ENCODE measurements at places on chromosomes 4 and X.

DNA sequence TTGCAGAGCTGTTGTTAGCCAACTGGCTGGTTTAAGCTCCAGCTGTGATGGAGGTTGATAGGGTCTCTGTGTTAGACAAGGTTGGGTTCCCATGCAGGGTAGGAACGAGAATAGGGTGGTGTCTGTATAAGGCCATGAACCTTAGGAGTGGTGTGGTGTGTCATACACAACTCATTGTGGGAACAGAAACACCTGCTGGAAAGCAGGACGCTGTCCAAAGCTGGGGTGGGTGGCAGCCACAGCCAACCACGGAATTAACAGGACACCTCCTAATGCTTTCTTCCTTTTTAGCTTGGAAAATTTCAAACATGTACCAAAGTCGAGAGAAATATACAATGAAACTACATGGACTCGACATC lies 94.4 kb downstream of the ARHGAP10 start:
- DNase-seq, result no peak

DNA sequence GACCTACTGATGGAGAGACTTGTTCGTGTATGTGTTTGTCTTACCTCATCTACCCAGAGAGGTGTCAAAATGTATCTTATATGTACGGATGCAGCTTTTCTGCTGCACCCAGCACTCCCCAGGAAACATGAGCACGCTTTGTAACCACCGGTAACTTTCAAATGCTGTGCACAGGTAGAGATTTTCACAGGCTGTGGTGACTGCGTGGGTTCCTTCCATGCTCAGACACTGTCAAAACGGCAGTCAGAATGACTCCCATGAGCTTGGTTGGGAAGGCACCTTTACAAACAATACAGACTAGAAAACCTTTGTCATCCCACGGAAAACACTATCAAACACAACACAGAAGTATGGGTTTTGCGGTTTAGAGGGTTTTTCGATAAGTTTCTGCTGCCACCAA lies 28.2 kb downstream of the F11 start:
- DNase-seq, result no peak

- DNase-seq, result no peak
Measured at GRCh38 chrX:23525531-23525930, 141.8 kb upstream of the PRDX4 start.

GRCh38 chrX:47171996-47172395 lies 21.6 kb upstream of the UBA1 start:
- DNase-seq, result no peak

- DNase-seq, result no peak
Measured at GRCh38 chr4:155578726-155579370, 87.8 kb upstream of the GUCY1A1 start.

DNA sequence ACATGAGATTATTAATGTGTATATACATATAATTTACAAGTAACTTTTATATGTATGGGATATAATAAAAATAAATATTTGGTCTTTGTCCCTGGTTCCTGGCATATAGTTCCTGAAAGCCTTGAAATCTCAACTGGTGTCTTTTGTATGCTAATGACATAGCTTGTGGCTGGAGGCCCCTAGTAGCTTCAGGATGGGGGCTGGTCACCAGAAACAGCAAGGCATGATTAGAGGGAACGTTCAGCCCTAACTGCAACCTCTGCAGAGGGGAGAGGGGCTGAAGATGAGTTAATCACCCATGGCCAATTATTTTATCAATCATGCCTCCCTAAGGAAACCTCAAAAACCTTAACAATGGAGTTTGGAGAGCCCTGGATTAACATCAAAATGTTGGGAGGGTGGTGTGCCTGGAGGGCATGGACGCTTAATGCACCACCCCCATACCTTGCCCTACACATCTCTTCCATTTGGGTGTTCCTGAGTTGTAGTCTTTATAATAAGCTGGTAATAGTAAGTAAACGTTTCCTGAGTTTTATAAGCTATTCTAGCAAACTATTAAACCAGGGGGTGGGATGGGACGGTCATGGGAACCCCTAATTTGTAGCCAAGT lies 21.3 kb downstream of the PIN4 start:
- DNase-seq, result no peak

GRCh38 chr4:158829254-158829653 lies 60.4 kb downstream of the FNIP2 start:
- no peak for DNase-seq

- DNase-seq, result no peak
Measured at GRCh38 chr4:29075366-29075765, 1644.8 kb upstream of the PCDH7 start.

GRCh38 chr4:76272073-76272472 lies 20.6 kb downstream of the FAM47E start:
- no peak for DNase-seq

DNA sequence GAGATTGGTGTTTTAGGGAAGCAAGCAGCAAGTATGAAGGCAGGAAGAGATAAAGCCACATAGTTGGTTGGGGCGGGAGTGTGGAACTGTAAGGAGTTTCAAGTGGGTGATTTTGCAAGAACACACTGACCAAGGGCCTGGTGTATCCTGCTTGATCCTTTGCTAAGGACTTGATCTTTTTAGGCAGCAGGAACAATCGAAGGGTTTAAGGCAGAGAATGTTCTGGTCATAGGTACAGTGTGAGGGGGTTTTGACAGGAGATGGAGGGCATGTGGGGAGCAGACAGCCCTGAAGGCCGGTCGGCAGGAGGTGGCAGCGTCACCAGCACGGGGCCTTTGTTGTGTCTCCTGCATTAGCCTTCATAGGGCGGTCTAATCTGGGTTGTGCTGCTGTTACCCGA lies 54.7 kb downstream of the FAM193A start:
- DNase-seq, result no peak

DNA sequence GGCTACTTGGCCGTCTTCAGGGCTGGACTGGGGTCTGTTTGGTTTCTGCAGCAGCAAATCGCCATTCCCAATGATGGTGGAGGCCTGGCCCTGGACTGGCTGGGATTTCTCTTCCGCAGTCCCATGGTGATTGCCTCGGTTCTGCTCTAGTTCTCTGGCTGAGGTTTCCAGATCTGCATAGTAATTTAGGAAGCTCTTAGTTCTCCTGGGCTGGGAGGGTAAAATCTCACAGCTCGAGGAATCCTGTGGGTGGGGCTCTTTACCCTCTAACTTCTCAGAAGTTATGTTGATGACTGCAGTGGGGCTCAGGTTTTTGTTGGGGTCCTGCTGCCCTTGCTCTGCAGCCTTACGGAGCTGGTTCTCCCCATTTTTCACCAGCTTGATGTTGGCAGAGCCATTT lies 200.6 kb downstream of the APBB2 start:
- DNase-seq, result no peak

- no peak for DNase-seq
Measured at GRCh38 chr4:72977936-72978485, 91.5 kb downstream of the COX18 start.

DNA sequence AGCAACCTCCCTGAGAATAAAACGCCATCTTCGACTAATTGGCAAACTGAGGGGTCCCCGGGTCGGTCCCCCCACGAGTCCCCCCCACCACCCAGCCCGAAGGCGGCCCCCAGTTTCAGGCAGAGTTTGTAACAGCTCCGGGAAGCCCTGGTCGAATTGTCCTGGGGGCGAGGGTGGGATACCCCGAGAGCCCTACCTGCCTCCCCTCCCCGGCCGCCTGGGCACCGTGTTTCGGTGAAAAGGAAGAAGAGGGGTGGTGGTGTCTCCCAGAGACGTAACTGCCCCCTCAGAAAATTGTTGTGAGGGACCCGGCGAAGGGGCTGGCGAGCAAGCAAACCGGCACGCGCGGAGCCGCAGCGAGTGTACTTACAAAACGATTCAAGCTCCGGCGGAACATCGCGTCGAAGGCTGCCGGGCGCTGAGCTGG lies 1.2 kb downstream of the ATP11C start:
- DNase-seq, result no peak

- DNase-seq, result peak; percentile 6
Measured at GRCh38 chr4:39698424-39699009, 581 bp downstream of the UBE2K start.

DNA sequence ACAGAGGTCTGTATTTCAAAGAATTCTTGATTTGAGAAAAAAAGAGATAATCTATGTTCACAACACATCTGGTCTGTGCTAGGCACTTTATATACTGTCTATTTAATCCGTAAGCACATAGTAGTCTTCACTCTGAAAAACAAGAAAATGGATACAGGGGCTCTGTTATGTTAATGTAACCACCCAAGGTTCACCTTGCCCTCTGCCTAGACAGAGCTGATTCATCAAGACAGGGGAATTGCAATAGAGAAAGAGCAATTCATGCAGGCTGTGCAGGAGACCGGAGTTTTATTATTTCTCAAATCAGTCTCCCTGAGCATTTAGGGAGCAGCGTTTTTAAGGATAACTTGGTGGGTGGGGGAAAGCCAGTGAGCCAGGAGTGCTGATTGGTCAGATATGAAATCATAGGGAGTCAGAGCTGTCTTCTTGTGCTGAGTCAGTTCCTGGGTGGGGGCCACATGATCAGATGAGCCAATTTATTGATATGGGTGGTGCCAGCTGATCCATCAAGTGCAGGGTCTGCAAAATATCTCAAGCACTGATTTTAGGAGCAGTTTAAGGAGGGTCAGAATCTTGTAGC lies 92.9 kb upstream of the TNIP3 start:
- DNase-seq, result no peak

- no peak for DNase-seq
Measured at GRCh38 chrX:9738151-9738550, 27.5 kb downstream of the GPR143 start.
